ENCODE measurements at places on chromosomes 12 and 14. TPM values are rescaled to one million over a fixed set of nuclear protein-coding genes. Genes with fewer than 3 reads are reported as not detected.

The ANO6 gene
- total RNA-seq: 47.1 TPM

The PLEK2 gene
- total RNA-seq: 1.8 TPM

The RTN1 gene
- total RNA-seq: under 0.01 TPM

The ARHGDIB gene
- 2.9 TPM for total RNA-seq

The TSFM gene
- total RNA-seq: 16.6 TPM

The PRIMA1 gene
- total RNA-seq: not detected

The GLT1D1 gene
- not detected for total RNA-seq

The GPR33 gene
- total RNA-seq: not detected

The RARG gene
- total RNA-seq: 26.8 TPM

The CFAP54 gene
- 1.4 TPM for total RNA-seq

The CHURC1 gene
- total RNA-seq: 31.5 TPM

The TEX22 gene
- 0.20 TPM for total RNA-seq

The NRXN3 gene
- total RNA-seq: under 0.01 TPM

The SLC17A8 gene
- under 0.01 TPM for total RNA-seq

The GYS2 gene
- not detected for total RNA-seq

The LHX5 gene
- not detected for total RNA-seq

The PRKD1 gene
- total RNA-seq: 19.8 TPM

The CABP1 gene
- total RNA-seq: 0.37 TPM

The NOS1 gene
- total RNA-seq: not detected

The RD3L gene
- total RNA-seq: not detected

The CLEC9A gene
- not detected for total RNA-seq

The EDDM3A gene
- not detected for total RNA-seq

The NKX2-1 gene
- not detected for total RNA-seq

The ABCC9 gene
- total RNA-seq: 5.9 TPM

The ASB2 gene
- not detected for total RNA-seq

The EIF2B2 gene
- total RNA-seq: 53.8 TPM

The SLC7A7 gene
- total RNA-seq: 1.2 TPM

The DPPA3 gene
- not detected for total RNA-seq

The CIDEB gene
- 2.2 TPM for total RNA-seq

The ASB8 gene
- total RNA-seq: 20.3 TPM

The MMP19 gene
- total RNA-seq: 9.2 TPM

The WIF1 gene
- 0.37 TPM for total RNA-seq

The CD27 gene
- total RNA-seq: not detected

The KCNJ8 gene
- total RNA-seq: 0.59 TPM

The PAPLN gene
- 4.8 TPM for total RNA-seq

Data from subcutaneous preadipocyte (primary cell).